ENCODE measurements at places on chromosomes 2 and 18.

DNA sequence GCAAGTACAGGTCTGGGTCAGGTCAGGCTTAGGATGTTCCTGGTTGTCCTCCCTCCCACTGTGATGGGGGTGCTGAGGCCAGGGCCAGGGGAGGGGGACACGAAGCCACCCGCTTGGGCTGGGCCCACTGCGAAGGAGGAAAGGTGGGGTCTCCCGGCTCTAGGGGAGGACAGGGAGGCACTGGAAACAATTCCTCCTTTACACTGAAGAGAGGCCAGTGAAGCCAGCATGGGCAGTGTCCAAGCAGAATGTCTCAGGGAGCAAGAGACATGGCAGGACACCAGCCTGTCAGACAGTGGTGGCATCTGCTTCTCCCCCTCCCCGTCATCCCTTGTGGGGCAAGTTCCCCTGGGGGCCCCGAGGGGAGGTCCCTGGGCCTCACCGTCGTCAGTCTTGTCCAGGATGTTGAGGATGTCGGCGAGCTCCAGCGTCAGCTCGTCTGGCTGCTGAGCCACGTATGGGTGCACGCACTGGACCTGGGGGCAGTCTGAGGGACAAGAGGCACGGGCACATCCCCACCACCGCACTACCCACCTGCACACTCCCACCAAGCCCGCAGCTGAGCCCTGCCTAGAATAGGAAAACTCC, 10.8 kb downstream of the SNORC start:
- DNase-seq = no peak

GRCh38 chr2:554444-554843, 122.8 kb downstream of the TMEM18 start:
- no peak for DNase-seq

DNA sequence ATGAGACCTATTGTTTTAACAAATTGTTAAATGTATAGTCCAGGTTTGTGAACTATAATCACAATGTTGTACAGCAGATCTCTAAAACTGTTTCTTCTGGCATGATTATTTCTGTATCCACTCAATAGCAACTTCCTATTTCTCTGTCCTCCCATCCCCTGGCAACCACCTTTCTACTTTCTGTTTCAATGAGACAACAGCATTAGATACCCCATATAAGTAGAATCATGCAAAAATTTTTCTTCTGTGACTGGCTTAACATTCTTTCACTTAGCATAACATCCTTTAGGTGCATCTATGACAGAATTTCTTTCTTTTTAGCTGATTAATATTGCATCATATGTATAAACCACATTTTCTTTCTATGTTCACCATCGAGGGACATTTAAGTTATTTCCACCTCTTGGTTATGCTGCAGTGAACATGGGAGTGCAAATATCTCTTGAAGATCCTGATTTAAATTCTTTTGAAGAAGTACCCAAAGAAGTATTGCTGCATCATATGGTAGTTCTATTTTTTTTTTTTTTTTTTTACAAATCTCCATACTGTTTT, 713.5 kb downstream of the LRP1B start:
- DNase-seq = no peak

DNA sequence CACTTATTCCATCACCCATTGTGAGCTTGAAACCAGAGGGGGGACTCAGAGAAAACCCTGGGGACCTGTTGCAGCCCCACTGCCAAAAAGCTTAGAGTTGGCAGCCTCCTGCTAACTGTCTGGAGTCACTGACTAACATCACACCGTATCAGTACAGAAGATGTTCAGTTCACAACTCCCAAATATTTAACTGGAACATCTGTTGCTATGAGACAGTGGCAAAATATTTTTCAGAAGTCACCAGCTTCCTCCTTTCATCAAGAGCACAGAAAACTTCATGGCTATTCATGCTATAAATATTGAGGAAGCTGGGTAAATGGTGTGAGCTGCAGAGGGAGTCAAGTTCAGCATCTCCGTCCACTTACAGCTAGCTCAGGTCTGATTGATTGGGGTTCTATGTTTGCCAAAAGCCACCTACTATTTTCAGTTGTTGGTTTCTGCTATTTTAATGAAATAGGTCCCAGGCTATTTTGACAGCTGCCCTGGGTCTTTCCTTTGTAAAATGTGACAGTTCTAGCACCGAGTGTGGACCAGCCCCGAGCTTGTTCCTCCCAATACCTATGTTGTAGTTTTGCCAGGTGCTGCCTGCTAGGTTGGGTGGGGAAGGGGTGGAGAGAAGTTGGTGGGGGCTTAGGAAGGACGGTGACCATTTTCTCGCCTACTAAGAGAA, 9.8 kb downstream of the TUBB6 start:
- DNase-seq = no peak

DNA sequence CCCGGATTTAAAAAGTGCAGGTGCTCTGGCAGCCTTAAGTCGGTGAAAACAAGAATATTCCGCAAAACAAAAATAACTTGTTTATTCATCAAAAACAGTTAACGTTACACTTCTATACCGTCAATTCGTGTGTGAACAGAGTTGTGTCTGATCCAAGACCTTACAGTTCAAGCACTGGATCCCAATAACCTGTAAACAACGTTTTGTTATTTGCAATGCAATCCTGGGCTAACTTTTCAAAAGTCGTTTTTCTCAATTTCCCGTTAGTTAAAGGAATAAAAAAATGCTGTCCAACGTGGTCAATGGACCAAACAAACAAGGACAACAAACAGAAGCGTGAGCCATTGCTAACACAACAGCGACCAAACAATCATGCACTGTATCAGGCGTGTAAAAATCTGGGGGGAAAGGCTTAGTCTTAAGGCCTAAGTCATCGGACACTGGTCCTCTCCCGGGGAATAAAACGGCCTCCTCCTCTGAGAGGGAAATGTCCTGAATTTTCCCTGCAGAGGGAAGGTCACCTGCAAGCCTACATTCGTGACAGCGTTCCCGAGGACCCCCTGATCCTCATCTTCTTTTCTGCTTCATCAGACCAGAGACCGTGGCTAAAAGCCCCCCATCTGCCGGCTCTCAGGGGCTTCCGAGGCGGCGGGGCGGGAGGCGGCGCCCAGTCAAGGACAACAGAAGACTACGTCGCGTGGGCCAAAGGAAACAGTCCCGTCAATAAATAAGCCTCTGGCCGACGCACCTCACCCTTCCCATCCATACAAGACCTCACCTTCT, 490 bp downstream of the NDUFS1 start:
- DNase-seq = peak; percentile 52

DNA sequence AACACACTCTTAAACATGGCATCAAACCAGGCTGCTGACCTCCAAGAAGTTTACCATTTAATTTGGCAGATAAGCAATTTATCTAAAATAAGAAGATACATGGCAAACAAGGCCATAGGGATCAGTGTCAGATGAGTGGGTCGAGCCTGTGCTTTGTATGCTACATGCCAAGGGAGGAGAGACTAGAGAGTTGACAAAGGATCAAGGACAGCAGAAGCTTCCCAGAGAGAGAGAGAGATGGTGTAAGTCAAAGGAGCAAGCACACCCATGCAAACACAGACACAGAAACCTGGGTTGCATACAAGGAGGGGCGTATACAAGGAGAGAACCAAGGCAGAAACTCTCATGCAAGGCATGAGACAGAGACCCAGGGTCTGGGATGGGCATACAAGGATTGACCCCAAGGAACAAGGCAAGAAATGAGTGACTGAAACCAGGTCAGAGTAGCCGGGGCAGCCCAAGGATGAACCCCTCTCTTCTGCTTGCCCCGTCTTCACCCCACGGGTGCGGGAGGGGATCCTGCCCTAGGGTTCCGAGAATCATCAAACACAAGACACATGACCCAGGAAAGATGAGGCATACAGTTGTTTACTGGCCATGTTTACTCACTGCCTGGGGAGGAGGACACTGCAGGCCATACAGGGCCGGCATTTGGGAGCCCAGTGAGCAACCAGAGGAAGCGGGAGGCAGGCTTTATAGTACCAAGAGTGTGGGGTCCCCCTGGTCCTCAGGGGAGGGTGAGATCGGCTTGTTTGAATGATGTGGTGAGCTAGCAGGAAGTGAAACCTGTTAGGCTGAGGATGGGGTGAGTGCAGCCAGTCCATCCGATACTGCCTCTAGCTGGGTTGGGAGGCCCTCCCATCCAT, 529.2 kb upstream of the ID2 start:
- DNase-seq = no peak

GRCh38 chr2:209471037-209471436, 47.2 kb downstream of the MAP2 start:
- DNase-seq = no peak

- DNase-seq = peak; percentile 25
These were observed 57.4 kb downstream of the PPP1R1C start for GRCh38 chr2:182043021-182043420.

DNA sequence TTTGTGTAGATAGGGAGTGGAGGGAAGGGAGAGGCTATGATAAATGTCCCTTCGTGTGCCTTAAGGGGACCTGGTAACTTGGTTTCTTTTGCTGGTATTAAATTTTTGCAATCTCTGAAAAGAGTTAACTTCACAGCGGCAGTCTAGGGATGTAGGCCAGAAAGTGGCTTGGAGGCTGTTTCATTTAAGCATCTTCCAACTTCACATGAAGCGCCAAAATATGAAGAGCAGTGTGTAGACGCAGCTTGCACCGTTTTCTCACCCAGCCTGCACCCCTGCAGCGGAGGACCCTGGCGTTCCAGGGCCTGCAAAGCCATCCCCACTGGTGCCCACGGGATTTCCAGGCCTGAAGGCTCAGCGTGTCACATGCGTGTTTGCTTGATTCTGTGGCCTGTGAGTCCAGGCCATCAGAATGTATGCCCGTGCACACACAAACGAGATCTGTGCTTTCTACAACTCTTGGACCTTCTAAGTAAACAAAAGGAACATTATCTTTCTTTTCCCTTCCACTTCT, 87.2 kb upstream of the EPB41L3 start:
- no peak for DNase-seq

GRCh38 chr2:196101325-196101991, 32.8 kb upstream of the DNAH7 start:
- DNase-seq = peak; percentile 33

DNA sequence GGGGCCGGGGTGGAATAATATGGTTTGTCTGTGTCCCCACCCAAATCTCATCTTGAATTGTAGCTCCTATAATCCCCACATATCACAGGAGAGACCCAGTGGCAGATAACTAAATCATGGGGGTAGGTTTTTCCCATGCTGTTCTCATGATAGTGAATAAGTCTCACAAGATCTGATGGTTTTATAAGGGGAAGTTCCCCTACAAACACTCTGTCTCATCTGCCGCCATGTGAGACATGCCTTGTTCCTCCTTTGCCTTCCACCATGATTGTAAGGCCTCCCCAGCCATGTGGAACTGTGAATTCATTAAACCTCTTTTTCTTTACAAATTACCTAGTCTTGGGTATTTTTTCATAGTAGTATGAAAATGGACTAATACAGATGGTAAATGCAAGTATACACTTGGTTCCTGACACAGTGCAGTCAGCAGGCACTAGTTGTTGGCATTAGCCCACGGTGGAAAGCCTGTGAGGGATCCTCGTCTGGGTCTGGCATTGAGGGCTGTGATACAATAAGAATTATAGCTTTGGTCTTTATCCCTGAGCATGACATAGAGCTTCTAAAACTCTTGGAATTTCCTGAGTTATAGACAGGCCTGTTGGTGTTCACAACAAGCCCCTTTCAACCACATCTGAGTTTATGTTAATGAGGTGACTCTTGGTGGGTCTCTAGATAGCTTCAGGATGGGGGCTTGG, 135.8 kb downstream of the CABLES1 start:
- no peak for DNase-seq

GRCh38 chr18:24862201-24862816, 401.9 kb downstream of the HRH4 start:
- DNase-seq = no peak

DNA sequence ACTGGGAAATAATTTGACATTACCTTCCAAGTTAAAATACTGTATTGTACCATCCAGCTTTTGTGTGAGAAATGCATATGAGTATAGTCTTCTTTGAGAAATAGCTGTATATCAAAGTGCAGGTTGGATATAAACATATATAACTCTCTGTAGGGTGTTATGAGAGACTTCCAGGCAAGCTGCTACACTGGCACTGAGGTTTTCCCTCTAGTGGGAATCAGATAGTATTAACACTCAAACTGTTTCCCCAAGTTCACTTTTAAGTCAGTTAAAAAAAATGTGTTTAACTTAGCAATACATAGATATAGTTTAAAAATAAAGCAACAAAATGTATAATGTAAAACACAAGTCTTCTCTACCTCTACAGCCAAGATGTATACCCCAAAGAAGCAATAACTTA, 368.4 kb upstream of the SLC8A1 start:
- no peak for DNase-seq

DNA sequence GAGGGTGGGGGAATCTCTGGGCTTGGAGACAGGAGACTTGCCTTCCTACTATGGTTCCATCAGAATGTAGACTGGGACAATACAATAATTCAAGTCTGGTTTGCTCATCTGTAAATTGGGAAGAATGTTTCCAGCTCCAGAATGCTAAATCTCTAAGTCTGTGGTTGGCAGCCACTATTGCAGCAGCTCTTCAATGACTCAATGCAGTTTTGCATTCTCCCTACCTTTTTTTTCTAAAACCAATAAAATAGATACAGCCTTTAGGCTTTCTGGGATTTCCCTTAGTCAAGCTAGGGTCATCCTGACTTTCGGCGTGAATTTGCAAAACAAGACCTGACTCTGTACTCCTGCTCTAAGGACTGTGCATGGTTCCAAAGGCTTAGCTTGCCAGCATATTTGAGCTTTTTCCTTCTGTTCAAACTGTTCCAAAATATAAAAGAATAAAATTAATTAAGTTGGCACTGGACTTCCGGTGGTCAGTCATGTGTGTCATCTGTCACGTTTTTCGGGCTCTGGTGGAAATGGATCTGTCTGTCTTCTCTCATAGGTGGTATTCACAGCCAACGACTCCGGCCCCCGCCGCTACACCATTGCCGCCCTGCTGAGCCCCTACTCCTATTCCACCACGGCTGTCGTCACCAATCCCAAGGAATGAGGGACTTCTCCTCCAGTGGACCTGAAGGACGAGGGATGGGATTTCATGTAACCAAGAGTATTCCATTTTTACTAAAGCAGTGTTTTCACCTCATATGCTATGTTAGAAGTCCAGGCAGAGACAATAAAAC, 6.5 kb downstream of the TTR start:
- DNase-seq = no peak

GRCh38 chr2:214127170-214127569, 283.7 kb upstream of the VWC2L start:
- no peak for DNase-seq

GRCh38 chr2:239157771-239158170, 243.0 kb downstream of the HDAC4 start:
- peak; percentile 94 for DNase-seq

- no peak for DNase-seq
These were observed 355.9 kb upstream of the HNRNPA3 start for GRCh38 chr2:176856683-176857082.

All from NCI-H526 (cell line).